Pulmonary artery endothelial cell (primary cell): ENCODE measurements at places on chromosomes 12 and 14. TPM values are rescaled to one million over a fixed set of nuclear protein-coding genes. Genes with fewer than 3 reads are reported as not detected.

ST8SIA1 gene
- 0.07 and 0.11 TPM in 2 replicates for total RNA-seq

SLC25A21 gene
- 1.2 and 2.2 TPM in 2 replicates for total RNA-seq

ARHGAP9 gene
- total RNA-seq = under 0.01 TPM in 1 of 2 replicates, not detected in the other

BDKRB2 gene
- not detected in 2 replicates for total RNA-seq

P2RX2 gene
- total RNA-seq = not detected in 2 replicates

SERPINA9 gene
- total RNA-seq = not detected in 2 replicates

LRIG3 gene
- 69.8 and 94.0 TPM in 2 replicates for total RNA-seq

GRCh38 chr12:93918900-93919299 is 229.5 kb upstream of the PLXNC1 start:
- DNase-seq = no peak

GRCh38 chr12:65765436-65765813 is 58.9 kb upstream of the HMGA2 start:
- no peak for DNase-seq

DNA sequence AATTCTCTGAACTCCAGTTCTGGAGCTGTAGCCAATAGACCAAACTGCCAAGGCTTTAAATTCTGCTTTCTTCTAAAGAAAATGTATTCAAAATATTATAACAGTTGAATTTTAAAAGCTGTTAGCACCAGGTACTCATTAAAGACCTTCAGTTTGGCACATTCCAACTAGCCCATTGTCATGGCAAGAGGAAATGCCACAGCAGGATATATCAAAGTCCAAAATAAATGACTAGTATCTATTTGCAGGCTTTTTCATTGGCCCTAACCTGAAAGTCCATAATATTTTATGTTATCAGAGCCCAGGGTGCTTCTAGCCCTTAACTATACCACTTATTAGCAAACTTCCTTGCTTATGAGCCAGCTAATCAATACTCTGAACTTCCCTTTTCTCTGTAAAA is 3.1 kb upstream of the RIC8B start:
- DNase-seq = no peak

- DNase-seq = no peak
Measured at GRCh38 chr14:57812741-57813140, 53.2 kb downstream of the SLC35F4 start.

GRCh38 chr14:42241101-42241500 is 634.4 kb downstream of the LRFN5 start:
- DNase-seq = no peak

DNA sequence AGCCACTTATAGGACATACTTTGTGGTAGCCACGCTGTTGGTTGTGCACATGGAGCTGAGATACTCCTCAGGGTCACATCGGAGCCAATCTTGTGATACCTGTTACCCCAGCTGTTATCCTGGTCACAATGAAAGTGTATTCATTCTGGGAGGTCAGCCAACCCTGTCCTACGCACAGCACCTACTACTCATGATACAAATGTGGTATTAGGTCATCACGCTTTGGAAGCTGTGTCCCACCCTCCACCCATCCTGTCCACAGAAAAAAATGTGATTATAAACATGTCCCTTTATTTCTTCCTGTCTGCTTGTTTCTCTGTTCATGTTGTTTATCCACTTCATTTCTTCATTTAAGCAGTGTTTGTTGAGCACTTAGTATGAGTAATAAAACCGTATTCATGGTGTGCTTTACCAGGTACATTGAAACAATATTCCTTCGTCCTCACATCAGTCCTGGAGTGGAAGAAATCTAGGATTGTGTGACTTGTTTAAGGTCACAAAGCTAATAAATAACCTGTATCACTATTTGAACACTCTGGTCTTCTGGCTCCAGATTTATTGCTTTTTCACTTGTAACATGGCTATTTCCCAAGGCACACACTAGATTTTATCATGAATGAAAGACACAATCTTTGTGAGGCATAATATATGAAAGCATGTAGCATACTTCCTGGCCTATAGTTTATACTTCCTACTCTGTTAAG is 73.1 kb downstream of the DERA start:
- no peak for DNase-seq

GRCh38 chr12:89411234-89411633 is 58.9 kb upstream of the DUSP6 start:
- DNase-seq = no peak

GRCh38 chr14:42884100-42884499 is 1277.4 kb downstream of the LRFN5 start:
- DNase-seq = no peak

DNA sequence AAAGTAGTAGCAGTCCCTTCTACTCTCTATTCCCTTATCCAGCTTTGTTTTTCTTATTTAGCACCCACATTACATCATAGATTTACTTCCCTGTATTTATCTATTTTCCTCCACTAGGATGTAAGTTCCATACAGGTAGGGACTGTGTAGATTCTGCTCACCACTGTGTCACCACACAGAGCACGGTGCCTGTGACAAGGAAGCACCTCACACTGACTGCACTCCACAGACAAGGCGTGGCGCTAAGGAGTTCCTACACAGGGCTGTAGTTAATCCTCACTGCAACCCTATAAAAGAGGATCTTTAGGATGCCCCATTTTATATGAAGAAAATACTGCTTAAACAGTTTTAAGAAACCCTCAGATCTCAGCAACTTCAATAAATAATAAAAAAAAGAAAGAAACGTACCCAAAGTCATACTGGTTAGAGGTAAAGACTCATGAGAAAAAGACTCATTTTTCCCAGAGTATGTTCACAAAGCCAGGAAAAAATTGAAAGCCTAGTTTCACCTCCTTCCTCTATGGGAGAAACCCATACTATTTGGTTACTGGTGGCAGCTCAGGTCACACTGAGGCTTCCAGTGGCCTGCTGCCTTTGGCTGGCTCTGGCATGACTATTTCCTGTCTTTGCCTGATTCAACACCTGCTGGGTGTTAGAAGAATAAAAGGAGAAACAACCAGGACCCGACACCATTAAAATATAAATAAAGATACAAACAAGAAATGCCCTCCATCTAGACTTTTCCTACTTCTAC is 36.9 kb downstream of the RAD9B start:
- DNase-seq = no peak

DNA sequence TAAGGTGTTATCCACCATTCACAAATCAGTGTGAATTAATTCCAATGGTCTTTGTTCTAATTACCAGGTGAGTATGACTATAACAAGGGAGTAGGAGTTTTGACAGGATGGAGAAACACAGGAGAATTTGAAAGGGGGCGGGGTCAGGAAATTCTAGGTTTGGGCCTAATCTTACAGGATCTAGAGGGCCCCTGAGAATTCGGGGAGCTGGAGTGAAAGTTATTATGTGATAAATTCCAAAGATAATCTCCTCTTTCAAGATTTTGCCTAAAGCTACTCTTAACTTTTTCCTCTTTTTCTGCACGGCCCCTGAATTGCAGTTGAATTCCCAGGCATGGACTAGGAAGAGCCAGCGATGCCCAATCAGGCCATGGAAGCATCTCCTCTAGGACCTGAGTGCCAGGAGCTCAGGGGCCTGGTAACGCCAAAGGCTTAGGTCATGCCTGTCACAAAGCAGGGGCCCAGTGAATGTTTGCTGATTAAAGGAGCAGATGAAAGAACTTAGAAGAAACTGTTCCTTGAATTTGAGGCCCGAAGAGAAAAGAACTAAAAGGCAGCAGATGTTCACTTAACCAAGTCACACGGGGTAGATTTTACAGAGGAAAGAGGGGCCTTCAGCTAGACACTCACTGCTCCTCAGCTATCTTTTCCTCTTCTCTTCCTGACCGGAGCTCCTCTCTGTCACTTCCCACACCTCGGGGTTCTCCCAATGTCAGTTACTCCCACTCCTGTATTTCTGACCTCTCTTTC is 195.5 kb downstream of the PPM1H start:
- DNase-seq = no peak

- DNase-seq = no peak
Measured at GRCh38 chr12:132622437-132623071, 4.0 kb downstream of the P2RX2 start.

DNA sequence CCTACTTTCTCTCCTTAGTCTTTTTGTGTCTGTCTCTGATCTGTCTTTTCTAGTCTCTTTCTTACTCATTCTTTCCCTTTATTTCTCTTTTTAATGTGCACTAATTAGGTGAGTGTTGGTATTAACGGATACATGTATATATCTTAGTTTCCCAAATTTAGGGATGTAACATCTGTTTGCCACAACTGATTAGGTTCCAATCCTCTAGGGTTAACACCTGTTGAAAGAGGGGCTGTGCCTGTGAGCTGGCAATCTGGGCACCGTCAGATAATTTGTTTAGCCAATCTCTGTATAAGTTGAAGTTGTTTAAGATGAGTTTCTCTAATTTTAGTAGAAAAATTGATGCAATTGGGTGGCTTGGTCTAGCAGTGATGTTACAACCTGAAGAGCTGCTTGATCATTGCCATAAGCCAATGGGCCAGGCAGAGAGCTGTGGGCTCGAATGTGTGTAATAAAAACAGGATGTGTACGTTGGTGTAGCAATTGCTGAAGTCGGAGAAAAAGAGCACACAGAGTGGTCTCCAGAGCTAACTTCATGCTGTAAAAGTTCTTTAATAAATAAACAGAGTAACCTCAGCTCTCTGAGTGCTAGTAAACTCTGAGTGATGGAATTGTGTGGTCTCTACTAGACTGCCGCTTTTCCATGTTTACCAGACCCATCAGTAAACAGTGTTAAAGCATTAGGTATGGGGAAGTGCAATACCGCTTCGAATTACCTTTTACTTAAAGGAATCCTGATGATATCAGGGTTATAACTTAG is 18.3 kb upstream of the LYZ start:
- DNase-seq = no peak

- DNase-seq = no peak
Measured at GRCh38 chr14:92600318-92601053, 86.9 kb downstream of the RIN3 start.

DNA sequence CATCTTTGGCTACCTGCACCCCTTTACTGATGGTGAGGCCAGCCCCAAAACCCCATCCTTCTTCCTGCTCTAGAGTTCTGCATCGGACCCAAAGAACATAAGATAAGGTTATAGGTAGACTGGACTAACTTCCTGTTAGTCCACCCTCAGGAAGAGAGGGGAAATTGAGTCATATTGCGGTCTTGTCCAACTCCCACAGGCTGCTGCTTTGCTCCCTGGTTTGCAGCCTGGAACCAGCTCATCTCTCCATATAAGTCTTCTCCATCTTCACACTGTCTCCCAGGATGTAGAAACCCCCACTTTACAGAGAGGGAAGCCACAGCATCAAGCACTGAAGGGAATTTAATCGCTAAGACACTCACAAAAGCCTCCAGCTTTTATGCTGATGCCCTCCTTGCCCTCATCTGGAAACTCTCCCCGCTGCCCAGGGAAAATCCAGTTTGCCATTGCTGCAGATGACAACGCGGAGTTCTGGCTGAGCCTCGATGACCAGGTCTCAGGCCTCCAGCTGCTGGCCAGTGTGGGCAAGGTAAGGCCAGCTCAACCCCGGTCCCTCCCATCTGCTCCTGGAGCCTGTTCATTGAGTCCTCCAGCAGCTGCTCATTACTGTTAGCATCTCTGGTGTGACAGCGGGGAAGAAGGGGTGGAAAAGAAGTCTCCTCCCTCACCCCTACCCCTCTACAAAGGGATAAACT is 85.3 kb downstream of the B4GALNT3 start:
- DNase-seq = no peak

- no peak for DNase-seq
Measured at GRCh38 chr12:69904777-69905176, 79.8 kb downstream of the MYRFL start.

GRCh38 chr12:12899530-12900380 is 8.4 kb downstream of the GPRC5A start:
- DNase-seq = peak; percentile 64

- no peak for DNase-seq
Measured at GRCh38 chr14:24688030-24688658, 54.2 kb upstream of the GZMB start.

DNA sequence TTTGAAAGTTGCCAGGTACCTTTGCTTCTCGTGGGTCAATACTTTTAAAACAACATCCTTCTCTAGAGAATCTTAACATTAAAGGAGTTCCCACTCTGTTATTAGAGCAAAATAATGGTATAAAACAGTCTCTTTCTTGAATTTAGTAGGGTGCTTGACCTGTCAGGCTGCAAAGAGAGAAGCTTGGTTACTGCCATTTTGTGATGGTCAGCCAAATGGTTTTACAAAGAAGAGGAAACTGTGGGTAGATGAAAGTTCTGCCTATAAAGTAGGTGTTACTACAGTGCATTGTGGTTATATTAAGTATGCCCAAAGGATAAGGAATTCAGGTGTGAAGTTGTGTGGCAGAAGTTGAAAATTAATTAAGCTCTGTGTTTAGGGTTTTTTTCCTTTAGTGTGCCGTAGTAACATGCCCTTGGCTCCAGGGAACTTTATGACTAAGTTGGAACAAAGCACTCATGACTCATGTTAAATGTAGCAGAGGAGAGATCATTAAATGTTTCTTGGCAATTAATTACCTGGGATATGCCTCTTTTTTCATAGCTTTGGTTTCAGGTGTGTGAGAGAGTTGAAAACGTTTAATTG is 354.0 kb upstream of the KITLG start:
- no peak for DNase-seq

DNA sequence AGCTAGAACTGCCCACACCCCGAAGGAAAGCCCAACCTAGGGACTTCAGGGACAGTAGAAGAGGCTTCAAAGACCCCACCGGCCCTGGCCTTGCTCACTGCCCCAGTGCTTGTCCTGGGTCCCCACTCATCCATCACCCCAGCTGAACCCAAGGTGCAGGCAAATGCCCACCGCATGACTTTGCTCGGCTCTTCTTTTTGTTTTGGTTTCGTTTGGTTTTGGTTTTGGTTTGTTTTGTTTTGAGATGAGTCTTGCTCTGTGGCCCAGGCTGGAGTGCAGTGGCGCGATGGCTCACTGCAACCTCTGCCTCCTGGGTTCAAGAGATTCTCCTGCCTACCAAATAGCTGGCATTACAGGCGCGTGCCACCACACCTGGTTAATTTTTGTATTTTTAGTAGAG is 9.0 kb downstream of the CCDC85C start:
- no peak for DNase-seq

DNA sequence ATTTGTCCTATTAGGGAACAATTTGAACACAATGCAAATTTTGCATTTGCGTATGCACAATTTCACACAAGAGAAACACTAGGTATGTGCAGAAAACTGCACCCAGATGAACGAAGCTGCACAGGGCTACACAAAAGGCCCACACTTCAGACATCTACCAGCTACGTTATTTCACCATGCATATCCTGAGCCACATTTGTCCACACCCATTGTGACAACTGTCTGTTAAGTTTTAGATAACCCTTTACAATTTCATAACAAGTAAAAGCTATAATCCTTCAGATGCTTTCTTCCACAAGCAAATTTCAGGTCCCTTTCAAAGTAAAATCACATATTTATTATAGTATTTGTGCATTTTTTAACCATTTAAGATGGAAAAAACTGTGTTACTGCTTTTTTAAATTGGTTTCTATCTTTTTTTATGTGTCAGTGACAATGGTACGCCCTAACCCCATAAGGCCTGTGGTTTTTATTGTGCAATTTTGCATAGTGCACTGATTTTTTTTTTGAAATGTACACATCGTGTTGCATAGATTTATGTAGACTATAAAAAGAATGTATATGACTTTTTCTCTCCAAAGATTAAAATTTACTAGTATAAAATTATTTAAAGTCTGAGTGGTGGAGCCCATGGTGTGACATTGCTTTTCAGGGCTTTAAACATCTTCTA is 87.8 kb upstream of the BTG1 start:
- no peak for DNase-seq

- DNase-seq = no peak
Measured at GRCh38 chr14:94769391-94770250, at the start of gene GSC. Gene GSC (minus strand): TSS chr14:94770113. CDS start chr14:94770015, 98 bp downstream.

GRCh38 chr12:115574826-115575225 is 702.7 kb downstream of the MED13L start:
- DNase-seq = no peak

GRCh38 chr12:116843085-116843484 is 38.2 kb downstream of the HRK start:
- no peak for DNase-seq
